ENCODE measurements at places on chromosomes 7 and 10.

GRCh38 chr7:40175725-40176510, 41.1 kb downstream of the SUGCT start:
- no peak for DNase-seq

DNA sequence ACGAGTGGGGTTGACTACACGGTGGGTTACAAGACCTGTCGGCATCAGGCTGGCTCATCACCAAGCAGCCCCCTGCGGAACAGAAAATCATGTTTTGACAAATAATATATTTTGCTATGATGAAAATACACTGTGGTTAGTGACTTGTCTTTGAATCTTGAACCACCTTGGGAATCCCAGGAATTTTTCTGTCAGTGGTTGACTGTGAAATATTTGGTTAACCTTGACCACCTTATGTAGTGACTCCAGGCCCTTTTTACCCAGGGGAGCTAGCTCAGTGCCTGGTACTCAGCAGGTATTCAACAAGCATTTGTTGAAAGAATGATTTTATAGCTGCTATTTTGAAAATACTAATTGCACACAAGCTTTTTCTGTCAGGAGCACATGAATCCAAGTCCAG, 406.0 kb downstream of the PHF14 start:
- no peak for DNase-seq

GRCh38 chr7:158463317-158463716, 124.3 kb downstream of the PTPRN2 start:
- DNase-seq: no peak

DNA sequence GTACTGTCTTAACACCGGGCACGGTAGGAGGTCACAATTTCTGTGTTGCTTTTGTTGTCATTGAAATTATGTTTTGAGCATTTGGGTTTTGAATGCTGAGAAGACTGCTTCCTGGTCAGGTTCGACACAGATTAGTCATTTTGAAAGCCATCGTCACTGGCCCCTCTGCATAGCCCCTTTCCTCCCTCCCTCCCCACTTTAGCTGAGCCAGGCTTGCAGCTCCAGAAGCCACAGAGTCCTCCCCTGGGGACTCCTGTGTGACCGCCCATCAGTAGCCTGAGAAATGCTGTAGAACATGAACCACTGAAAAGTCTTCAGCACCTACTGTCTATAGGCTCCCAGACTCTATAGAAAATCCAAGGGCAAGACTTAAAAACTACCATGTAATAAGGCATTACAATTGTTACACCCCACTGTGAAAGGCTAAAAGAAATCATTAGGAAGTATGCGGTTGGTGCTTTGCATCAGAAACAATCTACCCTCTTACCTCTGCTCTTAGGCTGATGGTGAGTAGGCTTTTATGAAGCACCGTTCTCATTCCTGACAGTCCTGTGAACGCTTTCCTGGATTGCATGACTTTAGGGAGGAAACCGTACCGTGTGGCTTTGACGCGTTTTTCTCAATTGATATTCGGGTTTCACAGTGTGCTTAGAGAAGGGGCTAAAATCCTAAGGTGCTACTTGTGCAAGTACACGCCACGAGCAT, 24.8 kb downstream of the JCAD start:
- DNase-seq: no peak

DNA sequence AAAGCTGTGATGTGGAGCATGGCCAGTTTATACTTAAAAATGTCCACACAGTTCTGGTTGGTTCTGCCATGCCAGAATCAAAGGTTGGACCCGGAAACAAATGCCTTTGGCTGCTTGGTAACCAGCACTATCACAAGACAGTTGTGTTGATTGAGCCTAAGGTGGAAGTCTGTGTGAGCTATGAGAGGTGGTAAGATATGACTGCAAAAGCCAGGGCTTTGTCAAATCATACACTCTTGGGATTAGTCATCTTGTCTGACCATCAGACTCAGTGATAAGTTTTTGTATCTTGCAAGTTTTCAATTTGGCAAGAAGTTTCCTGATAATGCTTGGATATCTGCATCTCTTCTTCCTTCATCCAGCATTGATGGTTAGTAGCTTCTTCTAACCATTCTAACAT, 35.5 kb downstream of the GPR141 start:
- DNase-seq: no peak

DNA sequence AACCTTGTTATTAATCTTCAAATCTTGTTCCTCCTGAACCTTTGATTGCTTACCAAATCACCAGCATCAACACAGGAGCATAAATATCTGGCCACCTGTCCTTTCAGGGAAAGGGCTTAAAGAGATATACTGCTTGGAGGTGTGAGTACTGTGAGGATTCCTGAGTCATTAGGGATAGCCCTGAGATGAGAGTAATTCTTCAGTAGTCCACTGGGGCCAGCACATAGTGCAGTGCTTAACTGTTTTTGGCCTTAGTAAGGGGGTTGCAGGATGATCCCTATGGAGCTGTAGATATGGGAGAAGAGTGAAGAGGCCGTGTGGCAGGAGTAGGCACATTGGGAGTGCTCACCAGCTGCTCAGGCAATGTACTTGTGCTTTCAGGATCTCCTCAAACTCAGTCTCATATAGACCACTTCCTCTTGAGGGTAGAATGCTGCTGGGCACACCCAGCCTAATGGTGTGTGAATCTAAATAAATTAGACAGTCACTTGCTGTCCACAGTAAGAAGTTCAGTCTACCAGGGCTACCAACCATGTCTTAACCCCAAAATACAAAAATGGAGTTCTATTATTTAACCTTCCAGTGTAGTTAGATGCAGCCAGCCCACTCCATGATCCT, 26.5 kb upstream of the GPR141 start:
- no peak for DNase-seq

DNA sequence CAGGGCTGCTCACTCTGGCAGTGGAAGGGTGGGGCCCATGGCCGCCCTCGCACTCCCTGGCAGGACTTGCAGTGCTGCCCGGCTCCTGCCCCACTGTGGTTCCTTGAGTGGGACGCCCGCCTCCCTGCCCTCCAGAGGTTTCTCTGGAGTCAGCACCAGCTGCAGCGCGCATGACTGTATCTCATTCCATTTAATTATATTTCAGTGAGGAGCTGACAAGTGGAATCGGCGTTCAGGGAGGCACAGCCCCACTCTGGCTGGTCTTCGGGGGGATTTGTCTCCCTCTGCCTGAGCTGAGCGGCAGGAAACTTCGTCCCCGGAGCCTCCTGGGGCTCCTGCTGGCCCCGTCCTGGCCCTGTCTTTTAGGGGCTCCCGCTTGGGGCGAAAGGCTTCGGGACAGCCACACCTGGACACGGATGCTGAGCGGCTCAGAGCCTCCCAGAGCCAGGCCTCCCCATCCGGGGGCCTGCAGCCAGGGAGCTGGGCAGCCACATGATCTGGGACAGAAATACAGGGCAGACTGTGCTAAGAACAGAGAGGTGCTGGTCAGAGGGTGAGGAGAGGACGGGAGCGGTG, 75.3 kb upstream of the NKX6-2 start:
- no peak for DNase-seq

DNA sequence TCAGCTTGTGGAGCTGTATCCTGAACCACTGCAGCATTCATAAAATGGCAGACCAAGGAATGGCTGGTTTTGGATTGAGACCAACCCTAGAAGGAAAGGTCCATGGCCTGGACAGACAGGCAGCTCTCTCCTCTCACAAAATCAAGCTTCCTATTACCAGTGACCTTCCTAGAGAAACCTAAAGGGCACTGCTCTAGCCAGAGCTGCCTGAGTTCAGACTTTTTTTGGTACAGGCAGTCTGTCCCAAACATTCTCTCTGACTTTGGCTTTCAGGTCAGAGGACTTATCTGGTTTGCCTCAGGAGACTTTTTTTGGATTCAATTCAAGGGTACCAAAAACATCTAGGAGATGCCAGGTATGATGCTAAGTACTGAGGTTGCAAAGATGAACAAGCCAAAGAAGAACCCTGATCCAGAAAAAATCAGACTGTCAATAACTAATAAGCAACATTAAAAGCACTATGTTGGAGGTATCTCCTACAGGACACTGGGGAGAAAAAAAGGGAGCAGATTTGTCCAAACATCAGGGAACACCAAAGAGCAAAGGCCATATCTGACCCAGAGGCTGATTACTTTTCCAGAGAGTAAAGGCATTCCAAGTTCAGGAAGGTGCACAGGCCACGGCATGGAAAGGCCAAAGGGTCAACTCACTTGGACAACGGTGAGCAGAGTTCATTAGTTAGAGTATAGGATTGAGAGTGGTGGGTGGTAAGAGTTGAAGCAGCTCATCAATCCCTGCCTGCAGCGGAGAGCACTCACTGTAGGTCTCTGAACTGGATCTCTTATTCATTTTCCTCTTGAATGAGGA, 169.0 kb downstream of the CPEB3 start:
- DNase-seq: no peak

DNA sequence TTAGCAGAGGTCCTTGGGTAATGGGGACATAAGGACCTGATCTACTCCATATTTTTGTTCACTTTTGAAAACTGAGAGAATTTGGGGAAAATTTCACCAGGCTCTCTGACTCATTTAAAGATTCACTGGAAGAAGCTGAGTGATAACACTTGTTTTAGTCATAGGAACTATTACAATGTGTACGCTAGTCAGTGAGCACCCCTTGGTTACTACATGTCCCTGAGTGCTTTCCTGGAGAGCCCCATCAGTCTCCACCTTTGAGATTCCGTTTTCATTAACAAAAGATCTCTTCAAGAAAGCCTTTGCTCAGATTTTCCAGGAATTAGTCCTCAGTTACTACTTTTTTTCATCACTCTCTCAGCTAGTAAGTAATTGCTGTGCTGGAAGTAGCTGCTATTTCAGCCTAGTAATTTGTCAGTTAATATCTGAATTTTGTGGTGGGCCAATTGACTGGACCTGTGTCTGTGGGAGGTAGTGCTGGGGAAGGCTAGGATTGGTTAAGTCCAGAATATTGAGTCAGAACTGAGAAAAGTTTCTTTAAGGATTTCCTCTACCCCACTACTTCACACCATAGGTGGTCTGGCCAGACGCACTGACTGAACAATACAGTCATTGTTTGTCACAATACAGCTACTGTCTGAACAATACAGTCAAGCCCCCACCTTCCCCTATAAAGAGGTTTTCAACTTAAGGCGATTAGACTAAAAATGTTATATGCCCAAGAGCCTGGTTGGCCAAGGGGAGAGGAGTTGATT, 235.0 kb downstream of the CCDC7 start:
- no peak for DNase-seq

DNA sequence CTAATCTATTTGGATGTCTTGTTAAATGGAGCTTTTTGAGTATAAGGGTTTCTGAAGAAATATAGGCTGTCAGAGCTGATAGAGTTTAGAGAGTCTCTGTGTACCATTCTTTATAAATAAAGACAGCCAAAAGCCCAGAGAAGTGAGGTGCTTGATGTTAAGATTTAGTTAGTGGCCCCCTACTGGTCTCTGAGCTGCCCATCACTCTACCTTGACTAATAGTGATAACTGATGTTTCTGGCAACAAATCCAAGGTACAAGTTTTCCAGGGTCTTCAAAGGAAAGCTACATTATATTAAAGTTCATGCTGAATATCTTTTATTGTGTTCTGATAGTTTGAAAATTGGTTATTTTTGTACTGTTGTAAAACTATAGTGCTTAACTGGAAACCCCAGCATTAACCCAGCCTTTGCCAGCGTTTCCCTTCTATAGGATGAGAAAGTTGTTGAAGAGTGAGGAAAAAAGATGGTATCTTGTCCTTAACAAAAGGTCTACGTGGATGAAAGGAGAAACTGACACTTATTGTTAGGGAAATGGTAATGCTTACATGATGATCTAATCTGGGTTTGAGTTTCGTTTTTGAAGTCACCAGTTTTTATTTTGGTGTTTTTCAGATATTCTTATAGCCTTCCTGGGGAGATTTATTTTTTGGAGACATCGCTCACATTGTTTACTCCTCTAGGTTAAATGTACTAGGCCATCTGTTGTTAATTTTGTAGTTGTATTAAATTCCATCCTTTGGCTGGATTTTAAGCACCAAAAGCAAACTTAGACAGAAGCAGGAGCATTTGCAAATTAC, 79.0 kb downstream of the AUTS2 start:
- DNase-seq: no peak

DNA sequence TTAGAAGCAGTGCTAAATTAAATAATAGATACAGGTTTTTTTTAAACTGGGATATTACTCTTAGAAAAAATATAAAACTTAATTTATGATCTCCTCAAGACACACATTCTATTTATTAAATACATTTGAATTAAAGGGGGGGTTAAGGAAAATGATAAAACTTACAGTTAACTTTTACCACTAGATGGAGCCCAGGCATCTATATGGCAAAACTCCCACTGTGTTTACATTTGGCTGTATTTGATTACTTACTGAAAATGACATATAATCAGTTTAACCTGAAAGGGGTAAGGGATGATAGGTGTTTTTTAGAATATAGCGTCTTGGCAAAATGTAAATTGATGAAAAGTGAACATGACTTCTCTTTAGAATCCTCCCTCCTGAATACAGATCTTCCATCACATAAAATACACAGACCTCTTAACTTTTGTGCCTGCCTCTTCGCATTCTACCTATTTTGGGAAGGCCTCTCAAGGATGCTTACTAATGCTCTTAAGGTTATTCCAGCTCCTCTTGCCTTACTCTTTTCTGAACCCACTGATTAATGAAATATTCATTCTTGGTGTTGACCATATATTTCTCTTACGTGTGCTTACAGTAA, 235.7 kb downstream of the AGMO start:
- no peak for DNase-seq

DNA sequence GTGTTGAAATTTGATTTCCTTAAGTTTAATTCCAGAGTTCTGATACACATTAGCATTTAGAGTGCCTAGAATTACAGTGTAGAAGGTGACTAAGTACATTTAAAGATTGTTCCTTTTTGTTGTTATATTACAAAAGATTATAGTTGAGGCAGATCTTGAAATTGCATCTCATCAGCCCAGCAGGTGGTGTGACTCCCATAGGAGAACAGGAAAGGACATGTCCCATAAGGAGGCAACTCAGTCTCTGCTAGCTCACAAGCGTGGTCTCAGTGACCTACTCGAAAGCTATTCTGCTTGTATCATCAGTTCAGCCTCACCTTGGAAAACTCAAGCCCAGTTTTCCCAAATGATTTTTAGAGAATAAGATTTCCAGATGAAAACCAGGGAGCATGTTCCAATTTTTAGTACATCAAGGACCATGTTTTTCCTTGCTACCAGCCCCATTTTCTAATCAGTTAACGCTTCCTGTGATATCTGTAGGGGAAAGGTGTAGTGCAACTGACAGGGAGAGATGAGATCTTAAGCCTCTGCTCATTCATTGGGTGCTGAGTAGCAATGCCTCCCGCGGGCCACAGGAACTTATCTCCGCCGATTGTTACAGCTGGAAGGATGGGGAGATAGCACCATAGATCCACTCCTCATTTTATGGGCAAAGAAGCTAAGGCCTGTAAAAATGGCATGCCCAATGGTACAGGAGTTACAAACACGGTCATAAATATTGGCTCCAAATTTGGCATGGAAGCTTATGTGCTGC, 1.1 kb upstream of the GNAI1 start:
- DNase-seq: no peak

DNA sequence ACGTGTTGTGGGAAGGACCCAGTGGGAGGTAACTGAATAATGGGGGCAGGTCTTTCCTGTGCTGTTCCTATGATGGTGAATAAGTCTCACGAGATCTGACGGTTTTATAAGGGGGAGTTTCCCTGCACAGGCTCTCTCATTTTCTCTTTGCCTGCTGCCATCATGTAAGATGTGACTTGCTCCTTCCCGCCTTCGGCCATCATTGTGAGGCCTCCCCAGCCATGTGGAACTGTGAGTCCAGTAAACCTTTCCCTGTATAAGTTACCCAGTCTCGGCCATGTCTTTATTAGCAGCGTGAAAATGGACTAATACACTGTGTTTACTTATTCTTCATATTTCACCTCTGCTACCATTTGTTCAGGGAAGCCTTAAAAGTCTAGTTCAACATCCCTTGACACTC, 2.2 kb upstream of the DNAAF5 start:
- DNase-seq: no peak

GRCh38 chr10:51224671-51225161, 150.4 kb downstream of the PRKG1 start:
- DNase-seq: no peak
